Stimulated activated CD8-positive, alpha-beta memory T cell treated with anti-CD3 and anti-CD28 coated beads, Interleukin-4, amount 100 ng/mL, for 1 hour (primary cell): ENCODE measurements at places on chromosomes 3 and 15.

- no peak for DNase-seq
Observed at GRCh38 chr15:72313448-72313840, 6.5 kb downstream of the CELF6 start.

GRCh38 chr3:142244056-142244455 lies 18.7 kb upstream of the GK5 start:
- DNase-seq = no peak

DNA sequence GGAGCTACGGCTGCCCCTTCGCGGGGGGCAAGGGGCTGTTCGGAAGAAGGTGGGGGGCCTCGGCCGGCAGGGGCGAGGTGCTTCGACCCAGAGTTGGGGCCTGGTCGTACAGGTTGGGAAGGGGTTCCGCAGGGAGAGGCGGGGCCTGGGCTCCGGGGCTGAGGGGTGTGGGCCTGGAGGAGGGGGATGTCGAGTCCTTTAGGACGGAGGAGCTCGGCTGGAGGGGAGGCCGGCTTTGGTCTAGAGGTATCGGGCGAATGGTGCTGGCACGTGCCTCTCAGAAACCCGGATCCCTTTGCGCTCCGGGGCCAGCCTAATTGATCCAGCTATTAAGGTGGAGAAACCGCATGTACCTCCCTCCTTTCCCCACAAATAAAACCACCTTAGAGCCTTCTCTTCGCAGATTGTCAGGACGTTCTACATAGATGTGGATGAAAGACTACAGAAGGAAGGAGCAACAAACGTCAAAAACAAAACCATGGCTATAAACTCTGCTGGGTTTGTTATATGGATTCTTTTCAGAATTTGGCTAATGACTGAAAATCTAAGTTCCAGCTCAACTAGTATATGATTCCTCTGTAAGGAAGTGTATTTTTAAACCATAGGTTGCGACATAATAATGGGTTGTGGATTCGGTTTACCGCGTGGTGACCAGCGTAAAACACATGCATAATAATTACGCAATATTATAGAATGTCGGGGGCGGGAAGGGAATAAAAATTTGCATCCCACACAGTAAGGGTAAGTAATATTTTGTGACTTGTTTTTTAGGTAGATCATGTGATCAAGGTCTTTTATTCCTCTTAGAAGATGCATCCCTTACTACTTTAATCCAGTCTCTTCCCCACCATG lies 644 bp upstream of the NGLY1 start:
- no peak for DNase-seq

DNA sequence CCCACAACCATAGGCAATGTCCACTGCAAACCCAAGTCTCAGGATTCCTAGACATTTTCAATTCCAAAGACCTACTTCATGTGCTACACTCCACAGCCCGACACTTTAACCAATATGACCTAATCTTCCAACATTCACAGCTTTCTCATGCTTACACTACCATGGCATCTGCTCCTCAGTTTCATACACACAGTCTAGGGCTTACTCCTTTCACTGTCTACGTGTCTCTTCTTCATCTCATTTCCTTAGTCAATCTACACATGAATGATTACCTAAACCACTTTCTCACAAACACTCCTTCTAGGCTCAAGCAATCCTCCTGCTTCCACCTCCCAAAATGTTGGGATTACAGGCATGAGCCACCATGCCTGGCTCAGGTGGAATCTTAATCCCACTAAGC lies 106.3 kb downstream of the STAG1 start:
- no peak for DNase-seq

- DNase-seq = no peak
Observed at GRCh38 chr3:130470126-130470525, 46.9 kb upstream of the COL6A6 start.

DNA sequence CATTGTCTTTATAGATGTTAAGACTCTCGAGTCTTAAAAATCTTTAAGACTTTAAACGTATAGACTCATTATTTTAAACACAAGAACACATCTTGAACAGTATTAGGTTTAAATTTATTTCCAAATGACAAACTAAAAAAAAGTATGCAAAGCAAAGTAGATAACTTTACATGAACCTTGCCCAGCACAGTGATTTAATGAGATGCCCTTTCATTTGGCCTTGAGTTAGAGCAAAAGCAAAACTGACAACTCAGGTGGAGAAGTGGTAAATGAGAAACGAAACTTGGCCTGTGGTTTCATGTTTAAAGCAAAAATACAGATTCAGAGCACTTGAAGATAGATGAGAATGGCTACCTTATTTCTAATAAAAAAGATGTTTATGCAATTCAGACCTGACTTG lies 8.6 kb downstream of the GPR15 start:
- no peak for DNase-seq
